Neural crest cell (in vitro differentiated cells): ENCODE measurements at places on chromosomes 13 and 19.

DNA sequence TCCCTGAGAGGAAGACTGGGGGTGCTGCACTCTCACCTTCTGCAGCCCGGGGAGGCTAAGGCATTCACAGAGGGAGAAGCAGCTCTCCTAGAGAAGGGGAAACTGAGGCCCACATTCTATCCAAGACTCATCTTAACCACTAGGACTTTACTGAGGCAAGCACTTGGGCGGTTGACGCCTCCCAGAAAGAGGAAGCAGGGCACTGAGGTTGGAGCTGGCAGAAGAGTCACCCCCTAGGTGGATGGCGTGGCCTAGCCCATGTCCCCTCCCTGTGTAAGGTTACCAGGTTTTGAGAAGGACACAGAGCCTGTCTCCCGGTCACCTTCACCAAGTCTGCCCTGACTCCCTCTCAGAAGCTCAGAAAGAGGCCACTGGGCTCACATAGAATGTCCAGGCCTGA lies 2.7 kb downstream of the S1PR2 start:
- DNase-seq: no peak

- no peak for DNase-seq
These were observed 3.7 kb upstream of the SMIM17 start for GRCh38 chr19:56639217-56639616.

- no peak for DNase-seq
These were observed 348.5 kb upstream of the ARGLU1 start for GRCh38 chr13:106916329-106916976.

DNA sequence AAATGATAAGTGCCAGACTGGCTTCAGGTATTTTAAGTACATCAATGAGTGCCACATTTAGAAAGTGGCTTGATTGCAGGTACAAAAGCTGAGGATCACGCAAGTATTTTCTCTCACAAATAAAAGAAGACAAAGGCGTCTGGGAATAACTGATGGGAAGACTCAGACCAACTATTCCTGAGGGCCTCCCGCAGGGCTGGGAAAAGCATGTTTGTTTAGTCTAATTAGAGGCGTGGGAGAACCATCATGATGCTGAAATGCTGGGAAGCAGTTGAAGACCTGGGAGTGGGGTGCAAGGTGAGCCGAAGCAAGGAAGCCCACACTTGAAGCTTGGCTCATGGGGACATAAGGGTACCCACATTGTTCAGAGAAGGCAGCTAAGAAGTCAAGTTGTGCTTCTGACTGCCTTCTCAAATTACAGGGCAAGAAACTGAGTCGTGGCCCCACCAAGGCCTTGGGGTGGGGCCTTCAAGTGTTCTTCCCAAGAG lies 536.0 kb downstream of the MYO16 start:
- no peak for DNase-seq

GRCh38 chr19:4164262-4164661 lies 10.8 kb downstream of the CREB3L3 start:
- no peak for DNase-seq

DNA sequence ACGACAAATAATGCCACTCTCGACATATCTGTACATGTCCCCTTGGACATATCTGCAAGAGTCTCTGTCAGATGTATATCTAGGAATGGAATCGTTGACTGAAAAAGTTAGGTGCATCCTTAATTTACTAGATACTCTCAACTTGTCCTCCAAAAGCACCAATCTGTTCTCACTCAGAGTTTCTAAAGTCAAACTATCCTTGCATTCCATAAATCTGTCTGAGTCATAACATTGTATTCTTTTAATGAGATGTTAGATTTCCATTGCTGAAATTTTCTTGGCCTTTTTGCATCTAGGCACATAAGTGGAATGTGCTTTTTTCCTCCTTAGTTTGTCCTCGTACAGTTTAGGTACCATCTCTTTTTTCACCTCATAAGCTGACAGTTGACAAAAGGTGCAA lies 139.8 kb downstream of the PTPRS start:
- DNase-seq: no peak

DNA sequence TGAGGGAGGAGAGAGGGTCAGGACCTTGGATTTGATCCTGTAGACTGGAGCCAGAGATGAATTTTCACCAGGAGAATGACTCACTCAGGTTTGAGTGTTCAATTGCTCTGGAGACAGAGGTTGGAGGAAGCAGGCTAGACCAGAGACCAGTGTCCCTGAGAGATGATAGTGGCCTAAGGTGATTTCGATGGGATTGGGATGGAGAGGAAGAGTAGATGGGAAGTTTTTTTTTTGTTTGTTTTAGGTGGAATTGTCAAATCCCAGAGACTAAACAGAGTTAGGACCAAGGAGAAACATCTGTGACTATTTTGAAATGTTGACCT lies 2.3 kb downstream of the CEBPG start:
- DNase-seq: no peak

GRCh38 chr13:99774644-99775043 lies 196.9 kb downstream of the ZIC5 start:
- no peak for DNase-seq

DNA sequence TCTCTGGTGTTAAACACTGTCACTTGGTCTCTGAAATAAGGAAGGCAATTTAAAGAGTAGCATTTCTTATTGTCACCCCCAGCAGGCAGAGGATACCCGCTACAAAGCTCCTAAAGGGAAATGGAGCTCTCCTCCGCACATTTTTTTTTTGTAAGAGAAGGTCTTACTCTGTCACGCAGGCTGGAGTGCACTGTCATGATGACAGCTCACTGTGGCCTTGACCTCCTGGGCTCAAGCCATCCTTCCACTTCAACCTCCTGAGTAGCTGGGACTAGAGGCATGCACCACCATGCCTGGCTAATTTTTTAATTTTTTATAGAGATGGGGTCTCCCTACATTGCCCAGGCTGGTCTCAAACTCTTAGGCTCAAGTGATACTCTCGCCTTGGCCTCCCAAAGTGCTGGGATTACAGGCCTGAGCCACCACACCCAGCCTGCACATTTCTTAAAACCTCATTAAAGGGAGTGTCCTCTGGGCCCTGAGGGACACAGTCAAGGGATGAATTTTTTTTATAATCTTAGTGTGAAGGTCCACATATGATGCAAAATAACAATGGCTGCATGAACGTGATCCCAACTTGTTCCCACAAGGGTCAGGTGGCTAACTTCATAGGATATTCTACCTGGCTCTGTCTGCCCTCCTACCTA lies 32.1 kb downstream of the SLC25A30 start:
- no peak for DNase-seq

- no peak for DNase-seq
These were observed 374.5 kb downstream of the KCNRG start for GRCh38 chr13:50389726-50390125.
